ENCODE measurements at places on chromosomes 6 and 20.

GRCh38 chr20:47498606-47499005, 3.1 kb upstream of the NCOA3 start:
- no peak for DNase-seq

GRCh38 chr6:32941214-32941768, 463 bp upstream of the HLA-DMB start:
- DNase-seq, result no peak

GRCh38 chr6:15580326-15580725, 82.5 kb downstream of the DTNBP1 start:
- no peak for DNase-seq

DNA sequence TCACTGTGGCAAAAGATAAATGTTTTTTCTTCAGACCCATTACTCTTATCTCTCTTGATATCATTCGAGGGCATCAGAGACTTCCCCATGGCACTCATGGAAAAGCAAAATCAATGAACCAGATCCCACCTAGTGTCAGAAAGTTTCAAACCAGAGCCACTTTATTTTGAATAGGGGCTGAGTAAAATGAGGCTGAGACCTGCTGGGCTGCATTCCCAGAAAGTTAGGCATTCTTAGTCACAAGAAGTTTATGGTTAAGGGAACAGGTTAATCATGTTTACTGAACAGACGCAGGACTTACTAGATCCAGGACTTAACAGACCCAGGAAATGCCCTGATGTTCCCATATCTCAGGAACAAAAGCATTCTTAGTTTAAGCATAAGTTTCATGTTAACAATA, 369.9 kb downstream of the BTBD3 start:
- DNase-seq, result no peak

DNA sequence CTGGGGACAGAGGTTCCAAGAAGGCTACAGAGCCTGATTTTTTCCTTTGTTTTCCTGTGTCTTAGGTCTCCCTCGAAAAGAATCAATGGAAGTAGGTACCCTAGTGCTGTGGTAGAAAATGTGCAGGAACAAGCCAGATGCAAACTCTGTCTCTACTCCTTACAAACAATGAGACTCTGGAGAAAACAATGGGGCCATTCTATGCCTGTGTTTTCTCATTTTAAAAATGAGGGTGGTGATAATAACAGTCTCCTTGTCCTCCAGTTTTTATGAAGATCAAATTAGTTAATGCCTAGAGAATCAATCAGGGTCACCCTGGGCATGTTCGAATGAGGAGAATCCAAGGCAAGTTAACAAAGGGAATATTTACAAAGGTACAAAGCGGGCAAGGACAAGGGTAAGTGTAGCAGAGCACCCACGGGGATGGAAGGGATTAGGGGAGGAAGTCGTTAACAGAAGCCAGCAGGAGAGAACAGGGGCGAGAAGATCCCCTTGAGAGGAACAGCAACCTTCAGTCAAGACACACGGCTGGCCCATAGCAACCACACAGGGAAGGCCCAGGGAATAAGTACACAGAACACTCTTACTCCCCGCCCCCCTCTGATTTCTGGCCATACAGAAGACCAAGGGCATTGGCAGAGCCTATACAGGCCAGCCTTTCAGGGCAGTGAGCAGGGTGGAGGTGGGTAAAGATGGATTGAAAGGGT, 342.8 kb downstream of the PTPRT start:
- DNase-seq, result no peak

- DNase-seq, result no peak
Measured at GRCh38 chr6:111239461-111239860, 152.2 kb downstream of the SLC16A10 start.

DNA sequence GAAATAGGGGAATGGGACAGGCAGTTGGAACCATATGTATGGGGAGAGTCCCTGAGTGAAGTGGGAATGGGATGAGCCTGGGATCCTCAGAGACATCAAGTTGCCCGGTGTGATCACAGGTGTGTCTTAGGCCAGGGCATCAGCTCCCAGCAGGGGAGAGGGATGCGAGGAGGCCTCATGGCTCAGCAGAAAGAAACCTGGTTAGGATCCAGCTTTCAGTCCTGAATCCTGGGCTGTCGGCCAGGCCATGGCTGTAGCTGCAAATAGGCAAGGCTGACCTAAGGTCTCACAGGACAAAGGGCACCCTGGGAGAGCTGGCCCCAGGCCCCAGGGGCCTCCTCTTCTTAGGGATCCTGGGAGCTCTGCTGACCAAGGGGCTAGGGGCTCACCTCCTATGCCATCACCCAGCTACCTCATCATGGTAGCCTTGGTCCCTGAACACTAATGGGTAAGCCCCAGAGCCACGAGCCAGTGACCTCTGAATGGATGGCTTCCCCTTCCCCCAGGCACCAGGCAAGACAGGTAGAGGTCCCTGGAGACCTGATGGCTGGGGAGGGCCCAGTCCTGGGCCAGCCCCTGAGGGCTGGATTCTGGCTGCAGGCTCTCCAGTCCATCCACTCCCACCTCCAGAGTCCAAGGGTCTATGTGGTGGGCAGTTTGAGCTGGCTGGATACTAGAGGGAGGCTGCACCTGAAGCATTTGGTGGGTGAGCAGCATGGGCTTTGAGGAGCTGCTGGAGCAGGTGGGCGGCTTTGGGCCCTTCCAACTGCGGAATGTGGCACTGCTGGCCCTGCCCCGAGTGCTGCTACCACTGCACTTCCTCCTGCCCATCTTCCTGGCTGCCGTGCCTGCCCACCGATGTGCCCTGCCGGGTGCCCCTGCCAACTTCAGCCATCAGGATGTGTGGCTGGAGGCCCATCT, at the start of gene SLC22A7:
SLC22A7 (plus strand) TSS at position 617 of the 921 bp plus-strand sequence; CDS start at position 716, 99 bp downstream.
- DNase-seq, result peak; percentile 20
